Astrocyte of the spinal cord (primary cell): ENCODE measurements at places on chromosomes 6 and 20.

GRCh38 chr20:17171746-17172280 lies 55.0 kb upstream of the PCSK2 start:
- DNase-seq = no peak

- DNase-seq = no peak
Observed at GRCh38 chr20:4978050-4978918, 23.0 kb downstream of the SLC23A2 start.

GRCh38 chr6:133699741-133700385 lies 189.1 kb upstream of the TCF21 start:
- DNase-seq = no peak

DNA sequence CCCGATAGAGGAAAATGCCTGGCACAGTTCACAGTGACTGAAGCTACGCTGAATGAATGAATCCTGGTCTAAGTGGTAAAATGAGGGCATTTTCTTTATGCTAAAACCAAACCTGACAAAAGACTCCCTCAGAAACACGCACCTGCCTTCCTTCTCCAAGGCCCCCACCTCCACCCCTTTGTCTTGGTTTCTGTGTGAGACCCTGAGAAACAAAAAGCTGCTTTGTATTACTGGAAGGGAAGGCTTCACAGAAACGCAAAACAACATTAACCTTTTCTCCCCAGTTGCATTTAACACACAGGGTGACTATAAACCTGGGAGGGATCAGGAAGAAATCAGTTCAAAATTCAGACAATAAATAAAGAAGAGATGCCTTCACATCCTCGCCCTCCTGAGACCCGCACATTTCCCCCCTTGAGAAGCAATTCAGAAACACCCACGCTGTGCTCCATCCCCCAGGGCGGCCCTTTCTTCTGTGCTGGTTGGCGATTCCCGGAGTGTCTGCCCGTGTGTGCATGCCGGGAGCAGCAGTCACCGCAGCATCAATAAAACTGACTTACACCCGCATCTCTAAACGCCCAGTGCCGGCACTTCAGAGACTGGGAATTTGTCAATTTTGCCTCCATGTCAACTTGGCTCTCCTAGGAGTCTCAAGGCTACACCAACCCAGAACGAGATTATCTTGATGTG lies 67.2 kb upstream of the TRAF3IP2 start:
- DNase-seq = no peak

DNA sequence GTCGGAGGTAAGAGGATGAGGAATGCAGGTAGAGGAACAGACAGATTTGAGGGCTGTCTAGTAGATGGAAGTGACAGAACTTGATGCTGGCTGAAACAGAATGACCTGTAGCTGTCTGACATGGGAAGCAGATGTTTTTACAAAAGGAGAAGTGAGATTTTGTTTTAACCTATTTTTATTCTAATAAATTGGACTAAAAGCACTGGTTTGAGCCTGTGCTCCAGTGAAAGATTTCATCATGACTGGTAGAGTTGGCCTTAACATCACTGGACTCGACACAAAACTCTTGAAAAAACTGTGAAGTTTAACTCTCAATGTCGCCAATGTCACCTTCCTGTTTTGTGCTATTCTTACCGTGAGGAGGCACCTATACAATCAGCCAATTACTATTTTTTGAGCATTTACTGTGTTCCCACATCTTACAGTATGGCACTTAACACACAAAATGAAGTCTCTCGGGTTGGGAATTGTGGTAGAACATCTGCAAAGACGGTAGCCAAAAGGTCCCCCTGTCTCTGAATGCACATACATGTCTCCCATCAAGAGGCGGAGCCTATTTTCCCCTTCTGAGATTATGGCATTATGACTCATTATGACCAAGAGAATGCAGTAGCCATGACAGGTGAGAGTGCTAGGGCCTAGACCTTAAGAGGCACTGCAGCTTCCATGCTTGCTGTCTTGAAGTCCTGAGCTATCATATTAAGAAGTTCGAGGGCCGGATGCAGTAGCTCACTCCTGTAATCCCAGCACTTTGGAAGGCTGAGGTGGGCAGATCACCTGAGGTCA lies 93.2 kb downstream of the FOXF2 start:
- DNase-seq = no peak

- peak; percentile 98 for DNase-seq
Observed at GRCh38 chr6:119147101-119148053, 68.9 kb upstream of the FAM184A start.

DNA sequence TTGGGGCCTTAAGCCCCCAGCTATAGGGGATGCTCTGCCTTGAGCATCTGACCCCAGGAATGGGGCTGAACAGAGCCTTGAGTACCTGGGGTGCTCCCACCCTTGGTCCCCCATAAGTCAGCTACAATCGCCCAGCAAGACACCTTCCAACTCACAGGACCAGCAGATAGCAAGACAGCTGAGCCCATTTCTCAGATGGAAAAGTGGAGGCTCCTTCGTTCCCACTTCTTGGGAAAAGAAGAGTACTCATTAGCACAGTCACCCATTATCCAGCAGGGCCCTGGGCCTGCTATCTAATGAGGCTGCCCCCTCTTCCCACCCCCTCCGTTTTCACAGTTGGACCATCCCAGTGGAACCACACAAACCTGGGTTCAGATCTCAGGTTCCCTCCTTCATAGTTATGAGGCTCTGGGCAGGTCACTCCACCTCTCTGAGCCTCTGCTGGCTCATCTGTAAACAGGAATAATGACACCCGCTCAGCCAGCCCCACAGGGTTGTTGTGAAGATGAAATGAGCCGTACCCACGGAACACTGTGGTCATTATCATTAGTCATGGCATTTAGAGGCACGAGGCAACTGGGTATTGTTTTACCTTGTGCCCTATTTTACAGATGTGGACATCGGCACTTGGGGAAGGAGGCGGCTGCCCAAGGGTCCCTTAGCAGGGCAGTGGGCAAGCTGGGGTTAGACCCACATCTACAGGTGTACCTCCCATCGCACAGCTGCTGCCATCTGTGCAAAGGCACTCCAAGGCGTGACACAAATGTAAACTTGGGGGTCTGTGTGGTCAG lies 4.5 kb downstream of the LPIN3 start:
- no peak for DNase-seq

GRCh38 chr20:16014436-16014835 lies 558.8 kb downstream of the KIF16B start:
- no peak for DNase-seq

DNA sequence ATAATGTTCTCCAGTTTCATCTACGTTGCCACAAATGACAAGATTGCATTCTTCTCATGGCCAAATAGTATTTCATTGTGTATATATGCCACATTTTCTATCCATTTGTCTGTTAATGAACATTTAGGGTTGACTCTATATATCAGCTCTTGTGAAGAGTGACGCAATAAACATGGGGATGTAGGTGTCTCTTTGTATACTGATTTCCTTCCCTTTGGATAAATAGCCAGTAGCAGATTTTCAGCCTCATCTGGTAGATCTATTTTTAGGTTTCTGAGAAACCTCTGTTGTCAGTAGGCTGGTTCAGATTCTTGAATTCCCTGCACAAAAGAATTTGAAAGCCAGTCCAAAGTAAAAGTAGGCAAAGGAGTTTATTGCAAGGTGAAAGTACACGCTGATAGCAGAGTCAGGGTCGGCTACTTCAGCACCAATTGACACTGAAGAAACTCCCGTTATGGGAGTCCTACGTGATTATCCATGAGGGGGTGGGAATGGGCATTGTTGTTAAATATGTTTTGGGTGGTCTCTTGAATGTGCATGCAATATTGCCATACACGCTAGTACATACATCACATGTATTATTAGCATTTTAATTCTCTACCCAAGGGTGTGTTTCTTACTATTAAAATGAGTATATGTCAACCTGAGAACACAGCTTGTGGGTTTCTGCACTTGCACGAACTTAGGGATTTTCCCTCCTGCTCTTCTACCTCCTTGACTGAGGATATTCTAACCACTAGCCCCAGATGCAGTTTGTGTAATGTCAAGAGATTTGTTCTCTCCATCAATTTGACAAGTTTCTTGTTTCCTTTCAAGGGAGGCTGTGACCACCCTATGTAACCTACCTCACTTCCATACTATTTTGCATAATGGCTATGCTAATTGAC lies 14.4 kb upstream of the SLC17A2 start:
- no peak for DNase-seq

DNA sequence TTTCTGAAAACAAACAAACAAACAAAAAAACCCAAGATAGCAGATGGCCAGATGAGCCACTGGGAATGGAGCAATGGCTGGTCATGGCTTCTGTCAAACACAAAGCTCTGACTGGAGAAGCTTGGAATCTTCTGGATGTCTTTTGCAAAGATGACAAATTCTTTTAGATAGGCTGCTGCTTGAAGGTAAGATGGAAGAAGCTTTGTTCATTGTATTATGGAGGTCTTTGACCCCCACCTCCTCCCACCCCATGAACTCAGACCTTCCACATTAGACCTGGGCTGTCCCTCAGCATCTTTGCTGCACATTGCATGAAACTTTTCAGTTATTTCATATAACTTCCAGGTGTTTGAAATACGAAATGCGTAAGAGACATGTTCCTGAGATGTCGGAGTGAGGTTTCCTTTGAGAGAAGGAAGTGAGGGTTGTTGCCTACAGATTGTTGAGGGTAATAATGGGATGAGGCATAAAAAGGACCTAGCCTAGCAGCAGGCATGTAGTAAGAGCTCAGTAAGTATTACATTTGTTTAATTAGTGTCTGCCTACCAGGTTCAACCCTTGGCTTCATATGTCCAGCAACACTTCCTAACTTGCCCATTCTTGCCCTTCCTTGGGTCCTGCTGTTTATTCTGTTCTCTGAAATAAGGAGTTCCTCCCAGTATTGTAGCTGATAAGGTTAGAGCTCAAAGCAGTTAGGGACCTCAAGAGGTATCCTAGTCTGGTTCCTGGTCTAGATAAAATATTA lies 51.4 kb upstream of the IER3 start:
- DNase-seq = no peak

GRCh38 chr20:7911586-7912330 lies 28.5 kb downstream of the HAO1 start:
- no peak for DNase-seq

DNA sequence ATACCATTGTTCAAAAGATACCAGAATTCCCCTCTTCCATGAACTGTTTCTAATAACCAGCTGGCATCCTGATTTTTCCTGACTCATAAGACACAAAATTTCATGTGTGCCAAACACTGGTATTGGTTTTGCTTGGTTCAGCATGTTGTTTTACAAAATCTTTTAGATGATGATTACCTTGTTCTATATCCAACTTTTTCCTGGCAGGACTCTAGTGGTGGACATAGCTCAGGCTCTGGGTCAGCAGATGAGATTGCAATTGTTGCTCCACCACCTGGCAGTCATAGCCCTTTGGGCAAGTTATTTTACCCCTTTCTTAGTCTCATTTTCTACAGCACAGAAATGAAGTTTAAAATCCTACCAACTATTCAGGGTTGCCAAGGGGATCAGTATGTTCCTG lies 6.2 kb downstream of the TRIM38 start:
- DNase-seq = no peak

DNA sequence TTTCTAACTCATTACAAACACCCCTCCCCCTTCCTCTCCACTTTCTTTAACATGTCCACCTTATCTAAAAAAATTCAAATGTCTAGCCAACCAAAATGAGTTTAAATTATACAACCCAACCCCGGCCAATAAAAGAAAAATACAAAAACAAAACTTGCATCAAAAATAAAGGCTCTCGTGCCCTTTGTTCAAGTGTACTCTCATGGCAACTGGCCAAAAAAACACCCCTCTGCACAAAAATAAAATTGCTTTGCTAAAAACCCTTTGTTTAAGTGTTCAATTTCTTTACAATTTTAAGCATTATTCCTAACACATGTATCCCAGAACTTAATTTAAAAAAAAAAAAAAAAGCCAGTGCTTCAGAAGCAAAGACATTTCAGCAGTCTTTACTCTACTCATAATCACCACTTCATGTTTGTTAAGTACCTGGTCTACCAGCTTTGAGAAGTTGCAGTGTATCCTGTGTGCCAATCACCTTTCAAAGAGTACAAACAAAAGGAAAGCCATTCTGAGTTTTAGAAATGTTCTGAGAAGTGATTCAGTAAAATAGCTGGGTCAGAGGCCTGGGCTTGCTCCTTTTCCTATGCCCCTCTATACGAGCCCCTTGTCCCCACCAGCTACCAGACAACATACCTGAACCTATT lies 87.5 kb downstream of the MDN1 start:
- DNase-seq = no peak

GRCh38 chr6:158799051-158799792 lies 19.9 kb downstream of the EZR start:
- peak; percentile 46 for DNase-seq

DNA sequence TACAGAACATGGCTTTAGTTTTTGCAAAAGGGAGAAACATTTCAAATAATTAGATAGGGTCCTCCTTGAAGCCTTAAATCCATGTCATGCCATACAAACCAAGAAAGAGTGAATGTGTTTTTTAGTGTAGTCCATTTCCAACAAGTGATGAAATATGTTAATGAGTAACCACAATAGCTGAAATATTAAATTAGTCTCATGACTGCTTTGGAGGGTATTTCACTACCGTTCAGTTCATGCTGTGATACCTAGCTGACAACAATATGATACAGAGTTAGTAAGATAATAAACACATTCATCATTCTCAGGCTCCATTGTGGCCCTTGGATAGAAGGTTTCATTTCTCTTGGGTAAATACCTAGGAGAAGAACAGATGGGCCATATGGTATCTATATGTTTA lies 5.8 kb upstream of the ID4 start:
- no peak for DNase-seq

- DNase-seq = peak; percentile 45
Observed at GRCh38 chr6:36216559-36216958, 20.0 kb downstream of the BRPF3 start.

- DNase-seq = peak; percentile 66
Observed at GRCh38 chr20:1301031-1301529, 27.9 kb downstream of the SDCBP2 start.

GRCh38 chr6:104575536-104575935 lies 284.2 kb downstream of the HACE1 start:
- DNase-seq = no peak

DNA sequence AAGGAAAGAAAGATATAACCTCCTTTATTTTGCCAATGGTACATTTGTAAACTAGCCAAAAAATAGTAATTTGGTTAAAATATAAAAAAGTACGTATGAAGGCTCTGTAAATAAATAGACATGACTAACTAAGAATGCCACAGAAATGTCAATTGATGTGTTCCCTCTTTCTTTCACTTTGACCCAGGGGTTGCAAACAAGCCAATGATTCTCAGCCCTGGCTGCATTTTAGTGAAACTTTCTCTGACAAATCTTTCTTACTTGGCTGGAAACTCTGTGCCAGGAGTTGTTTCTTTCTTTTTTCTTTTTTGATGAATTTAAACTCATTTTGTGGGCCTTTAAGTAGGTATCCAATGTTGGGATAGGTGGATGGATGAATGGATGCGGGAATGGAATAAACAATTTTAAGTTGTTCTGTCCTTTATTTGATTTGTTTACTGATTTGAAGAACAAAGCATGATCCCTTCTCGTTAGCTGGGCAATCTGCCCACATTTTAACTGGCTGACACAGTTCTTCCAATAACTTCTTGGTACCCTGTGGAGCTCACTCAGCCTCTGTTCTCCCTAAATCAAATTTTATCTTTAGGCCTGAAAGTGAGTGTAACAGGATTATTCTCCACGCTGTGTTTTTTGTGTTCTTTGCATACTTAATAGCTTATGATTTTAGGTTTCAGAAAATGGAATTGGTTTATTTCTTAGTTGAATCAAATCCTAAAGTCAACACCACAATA lies 58.6 kb upstream of the GCLC start:
- DNase-seq = peak; percentile 78
